Suprapubic skin (tissue), 4 donors: ENCODE measurements at places on chromosomes 13 and 19.

DNA sequence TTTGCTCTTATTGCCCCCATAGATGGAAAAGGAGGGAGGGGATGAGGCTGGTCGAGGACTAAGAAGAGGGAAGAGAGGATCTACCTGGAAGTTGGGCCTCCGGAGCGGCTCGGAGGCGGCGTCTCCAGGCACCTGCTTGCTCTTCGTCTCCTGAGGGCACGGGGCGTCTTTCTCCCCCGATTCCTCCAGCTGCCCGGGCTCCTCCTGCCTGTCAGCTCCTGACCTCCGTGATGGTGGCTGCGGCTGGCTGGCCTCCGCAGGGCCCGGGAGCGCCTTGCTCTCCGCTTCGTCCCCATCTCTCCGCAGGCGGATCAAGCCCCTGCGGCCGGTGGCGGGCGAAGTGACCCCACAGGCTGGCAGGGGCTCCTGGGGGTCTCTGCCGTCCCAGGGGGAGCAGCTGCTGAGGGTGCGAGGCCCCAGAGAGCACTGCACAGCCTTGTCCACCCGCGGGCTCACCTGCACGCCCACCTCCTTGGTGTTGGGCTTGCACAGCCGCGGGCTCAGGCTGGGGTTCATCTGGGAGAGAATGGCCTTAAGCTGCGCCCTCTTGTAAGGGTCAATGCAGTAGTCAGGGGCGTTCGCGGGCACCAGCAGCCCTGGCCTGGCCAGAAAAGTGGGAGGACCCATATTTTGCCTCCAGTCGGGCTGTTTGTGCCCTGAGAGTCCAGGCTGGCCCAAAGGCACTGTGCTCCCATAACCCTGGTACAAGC lies 3.8 kb downstream of the ZAR1L start:
- no peak for DNase-seq

GRCh38 chr19:34880034-34880433 lies 46.7 kb upstream of the ZNF30 start:
- no peak for DNase-seq

DNA sequence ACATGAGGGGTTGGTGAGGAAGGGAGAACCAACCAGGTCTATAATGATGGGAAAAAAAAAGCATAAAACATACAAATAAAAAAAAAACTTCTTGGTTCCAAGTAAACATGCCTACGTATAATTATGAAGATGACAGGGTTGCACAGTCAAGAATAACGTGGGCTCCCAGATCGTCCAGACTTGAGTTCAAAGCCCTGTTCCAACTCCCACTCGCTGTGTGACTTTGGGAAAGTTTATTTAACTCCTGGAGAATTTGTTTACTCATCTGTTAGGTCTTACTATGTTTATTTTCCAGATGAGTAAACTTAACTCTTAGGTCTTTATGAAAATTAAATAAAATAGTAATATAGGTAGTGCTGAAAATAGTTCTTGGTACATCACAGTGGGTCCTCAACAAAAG lies 13.8 kb downstream of the STARD13 start:
- no peak for DNase-seq

DNA sequence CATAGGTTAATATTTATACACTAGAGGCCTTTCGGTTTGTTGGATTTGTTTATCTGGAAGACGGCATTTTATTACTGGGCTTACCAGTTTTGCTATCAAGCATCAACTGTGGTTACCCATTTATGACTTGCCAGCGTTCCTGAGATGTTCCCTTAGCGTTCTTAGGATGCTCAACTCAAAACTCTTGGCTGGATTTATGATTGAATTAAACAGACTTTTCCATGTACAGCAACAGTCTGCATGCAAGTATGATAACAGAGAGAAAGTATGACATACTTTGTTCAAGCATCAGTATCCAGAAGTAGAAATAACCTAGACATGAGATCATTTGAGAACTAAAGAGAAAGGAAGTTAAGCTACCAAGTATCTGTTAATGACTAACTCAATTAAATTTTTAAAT lies 29.9 kb upstream of the RNF113B start:
- DNase-seq = no peak

- DNase-seq = no peak
Measured at GRCh38 chr13:110453797-110454196, 107.7 kb downstream of the RAB20 start.
